ENCODE measurements at places on chromosomes 6 and 20.

DNA sequence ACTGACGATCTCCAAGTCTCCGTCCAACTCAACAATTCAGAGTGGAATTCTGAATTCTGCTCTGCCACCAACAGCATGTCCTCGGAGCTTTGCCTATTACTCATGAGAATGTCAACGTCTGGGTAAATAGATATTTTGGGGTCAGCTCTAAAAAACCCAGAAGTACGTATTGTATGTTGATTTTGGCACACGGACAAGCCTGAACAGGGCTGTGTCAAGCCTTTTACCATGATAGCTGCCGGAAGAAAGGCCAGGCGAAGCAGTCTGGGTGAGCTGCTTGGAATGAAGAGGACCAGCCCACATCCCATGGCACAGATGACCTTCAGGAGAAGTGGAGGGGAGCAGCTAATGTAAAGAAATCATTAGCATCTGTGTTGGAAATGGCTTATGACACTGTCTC, 88.0 kb upstream of the JAG1 start:
- DNase-seq: no peak

- no peak for DNase-seq
Observed at GRCh38 chr20:50484271-50484976, 25.8 kb upstream of the PTPN1 start.

DNA sequence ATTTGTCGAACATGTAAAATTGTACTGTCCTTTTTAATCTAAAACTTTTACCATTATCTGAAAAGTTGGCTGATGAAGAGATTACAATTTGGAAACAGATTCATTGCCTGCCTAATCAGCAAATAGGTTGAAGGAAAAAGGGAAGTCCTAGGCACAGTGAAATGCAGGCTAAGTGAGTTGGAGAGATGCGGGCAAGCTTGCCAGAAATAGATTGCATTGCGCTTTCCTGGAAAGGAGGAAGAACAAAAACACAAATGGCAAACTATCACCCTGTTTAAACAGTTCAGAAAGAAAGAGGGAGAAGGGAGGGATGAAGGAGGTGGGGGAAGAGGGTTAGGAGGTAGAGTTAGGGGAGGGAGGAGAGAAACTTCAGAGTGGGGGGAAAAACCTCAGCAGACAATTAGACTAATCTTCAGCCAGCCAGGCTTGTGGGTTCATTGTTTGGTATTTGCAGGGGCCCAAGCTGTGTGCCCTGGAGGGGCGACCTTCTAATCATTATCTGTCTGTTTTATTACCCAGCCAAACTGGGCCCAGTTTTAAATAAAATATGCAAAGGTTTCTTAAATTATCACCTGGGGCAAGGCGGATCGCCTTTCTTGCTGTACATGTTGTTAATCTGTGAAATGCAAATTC, 465.2 kb downstream of the TFAP2B start:
- no peak for DNase-seq

- DNase-seq: no peak
Observed at GRCh38 chr6:140160909-140161308, 786.5 kb upstream of the CITED2 start.

- DNase-seq: no peak
Observed at GRCh38 chr6:23031986-23032385, 462.6 kb downstream of the HDGFL1 start.

DNA sequence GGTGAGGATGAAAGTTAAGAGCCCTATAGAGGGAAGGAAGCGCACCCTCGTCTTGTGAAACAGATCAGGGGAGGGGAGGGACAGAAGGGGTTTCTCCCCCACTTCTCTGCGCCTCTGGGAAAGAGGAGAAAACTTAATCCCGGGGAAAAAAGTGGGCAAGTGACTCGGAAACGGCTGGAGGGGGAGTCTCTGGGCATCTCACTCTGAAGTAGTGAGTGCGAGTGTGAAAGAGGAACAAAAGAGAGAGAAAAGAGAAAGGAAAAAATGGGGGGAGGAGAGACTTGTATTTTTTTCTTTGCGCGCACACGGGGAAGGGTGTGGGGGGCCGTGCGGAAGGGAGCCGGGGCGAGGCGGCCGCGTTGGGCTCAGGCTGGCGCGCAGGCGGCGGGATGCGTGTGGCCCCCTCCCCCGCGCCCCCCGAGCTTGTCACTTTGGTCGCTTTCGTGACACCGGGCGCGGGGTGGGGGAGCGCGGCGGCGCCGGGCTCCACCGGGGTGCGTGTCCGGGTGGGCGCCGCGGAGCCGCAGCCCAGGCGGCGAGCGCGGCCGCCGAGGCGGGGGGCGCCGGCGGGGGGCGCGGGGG, 454 bp downstream of the L3MBTL3 start:
- peak; percentile 31 for DNase-seq

- no peak for DNase-seq
Observed at GRCh38 chr6:38391626-38392579, 247.8 kb downstream of the BTBD9 start.

GRCh38 chr6:42387336-42387735, 64.4 kb downstream of the TRERF1 start:
- peak; percentile 60 for DNase-seq

DNA sequence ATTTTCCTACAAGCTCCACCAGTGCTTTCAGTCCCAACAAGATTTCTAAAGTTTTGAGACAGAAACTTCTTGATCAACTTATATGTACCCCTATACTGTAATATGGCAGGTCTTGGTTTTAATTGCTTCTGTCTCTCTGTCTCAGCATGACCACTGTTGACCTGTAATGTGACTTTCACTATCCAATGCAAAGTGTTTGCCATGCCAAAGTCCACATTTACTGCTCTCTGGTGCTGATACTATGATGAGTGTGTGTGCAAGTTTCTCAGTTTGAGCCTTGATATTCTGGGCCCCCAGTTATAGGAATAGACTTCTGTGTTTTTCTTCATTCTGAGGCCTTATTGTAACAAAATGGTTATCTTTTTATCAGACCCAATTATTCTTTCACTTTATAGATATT, 45.8 kb downstream of the OR2J2 start:
- DNase-seq: no peak

DNA sequence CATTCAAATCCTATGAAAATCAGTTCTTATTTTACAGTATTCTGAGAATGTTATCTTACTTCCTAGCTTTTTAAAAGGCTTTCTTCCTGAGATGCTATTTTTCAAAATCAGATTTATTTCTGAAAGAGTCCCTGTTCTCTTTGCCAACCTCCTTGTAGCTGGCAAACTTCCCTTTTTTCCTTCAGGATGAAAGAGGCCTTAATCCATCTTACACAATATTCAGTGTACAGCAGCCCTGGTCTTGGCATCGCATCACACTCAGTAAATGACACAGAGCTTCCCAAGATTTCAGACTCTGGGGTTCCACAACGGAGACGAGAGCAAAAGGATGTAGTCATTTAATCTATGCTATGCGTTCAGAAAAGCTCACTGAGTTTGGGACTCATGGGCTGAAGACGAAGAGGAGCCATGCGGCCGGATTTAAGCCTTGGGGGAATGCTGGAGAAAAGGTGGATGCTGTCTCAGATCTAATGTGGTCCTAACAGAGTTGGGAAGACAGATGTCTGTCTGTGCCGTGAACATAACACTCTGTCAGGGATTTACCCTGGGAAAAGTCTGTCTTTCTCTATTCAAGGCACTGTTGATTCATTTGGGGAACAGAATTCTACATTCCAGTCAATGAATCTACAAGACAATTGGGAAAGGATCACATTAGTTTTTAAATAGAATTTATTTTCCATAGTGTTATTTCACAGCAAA, 616.4 kb upstream of the AGPAT4 start:
- DNase-seq: no peak

DNA sequence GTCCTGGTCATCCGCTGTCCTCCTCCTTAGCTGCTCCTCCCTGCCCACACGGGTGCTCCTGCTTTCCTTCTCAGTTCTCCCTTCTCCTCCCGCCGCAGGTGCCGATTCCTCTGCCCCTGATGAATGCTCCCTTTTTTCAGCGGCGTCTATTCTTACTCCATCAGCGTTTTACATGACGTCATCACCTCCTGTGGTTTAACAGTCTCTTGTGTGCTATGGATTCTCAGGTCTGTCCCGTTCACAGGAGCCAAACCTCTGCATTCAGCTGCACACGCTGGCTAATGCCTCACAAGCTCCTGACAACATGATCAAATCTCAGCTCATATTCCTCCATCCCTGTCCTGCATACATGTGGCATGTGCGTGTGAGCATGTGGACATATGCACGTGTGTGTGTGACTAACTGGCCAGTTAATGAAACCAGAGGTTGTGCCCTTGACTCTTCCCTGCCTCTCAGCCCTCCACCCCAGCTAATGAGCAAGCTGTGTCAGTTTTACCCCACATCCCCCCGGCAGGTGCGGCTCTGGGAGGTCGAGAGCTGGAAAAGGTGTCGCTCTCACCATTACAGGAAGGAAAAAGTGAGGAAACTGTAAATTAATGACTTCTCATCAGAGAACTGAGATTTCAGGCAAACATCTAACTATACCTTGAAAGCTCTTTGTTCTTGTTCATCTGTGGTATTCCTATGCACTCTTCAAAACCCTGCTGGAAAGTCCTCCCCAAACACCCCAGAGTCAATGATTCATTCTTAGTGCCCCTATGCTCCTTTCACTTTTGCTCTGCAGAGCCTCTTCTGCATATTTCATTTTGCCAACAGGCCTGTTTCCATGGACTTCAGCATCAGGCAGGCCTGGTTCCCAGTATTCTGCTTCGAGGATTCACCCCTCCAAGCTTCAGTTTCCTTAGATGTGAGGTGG, 163.1 kb downstream of the TTLL2 start:
- no peak for DNase-seq

GRCh38 chr6:103893141-103893581, 966.6 kb downstream of the HACE1 start:
- no peak for DNase-seq

DNA sequence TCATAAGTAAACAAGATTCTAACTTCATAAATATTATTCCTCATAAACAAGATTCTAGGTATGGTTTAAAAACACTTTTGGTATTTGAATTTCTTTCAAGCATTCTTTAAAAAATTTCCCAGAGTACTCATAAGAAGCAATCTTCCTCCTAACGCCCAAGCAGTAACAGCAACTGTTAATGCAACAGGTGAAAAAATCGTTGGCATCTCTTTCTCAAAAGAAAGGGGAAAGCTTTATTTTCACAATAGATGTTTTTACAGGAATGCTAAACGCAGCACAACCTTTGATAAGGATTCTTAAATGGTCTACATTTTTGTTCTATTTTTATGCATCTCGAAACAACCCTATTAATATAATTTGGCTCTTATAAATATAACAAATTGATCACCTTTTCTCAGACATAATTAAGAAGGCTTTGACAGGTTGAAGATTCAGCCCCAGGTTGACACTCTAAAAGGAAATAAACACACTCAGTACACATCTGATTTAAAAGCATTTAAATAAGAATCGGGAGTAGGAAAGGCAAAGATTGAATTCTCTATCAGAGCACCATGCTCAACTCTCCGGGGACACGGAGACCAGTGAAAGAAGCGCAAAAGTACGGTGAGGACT, 634 bp downstream of the AHI1 start:
- no peak for DNase-seq

- DNase-seq: no peak
Observed at GRCh38 chr6:69818223-69818930, 21.6 kb upstream of the LMBRD1 start.

GRCh38 chr20:1345756-1346093, 16.8 kb upstream of the SDCBP2 start:
- DNase-seq: no peak

GRCh38 chr6:10414756-10415616, at the start of gene TFAP2A:
Gene TFAP2A (minus strand): TSS chr6:10415074. CDS start chr6:10414991, 83 bp downstream.
- no peak for DNase-seq

GRCh38 chr6:1678201-1678600, 68.5 kb downstream of the FOXC1 start:
- no peak for DNase-seq

- DNase-seq: no peak
Observed at GRCh38 chr6:144954241-144954556, 669.1 kb downstream of the UTRN start.

GRCh38 chr6:111625461-111626391, 20.0 kb upstream of the TRAF3IP2 start:
- no peak for DNase-seq

DNA sequence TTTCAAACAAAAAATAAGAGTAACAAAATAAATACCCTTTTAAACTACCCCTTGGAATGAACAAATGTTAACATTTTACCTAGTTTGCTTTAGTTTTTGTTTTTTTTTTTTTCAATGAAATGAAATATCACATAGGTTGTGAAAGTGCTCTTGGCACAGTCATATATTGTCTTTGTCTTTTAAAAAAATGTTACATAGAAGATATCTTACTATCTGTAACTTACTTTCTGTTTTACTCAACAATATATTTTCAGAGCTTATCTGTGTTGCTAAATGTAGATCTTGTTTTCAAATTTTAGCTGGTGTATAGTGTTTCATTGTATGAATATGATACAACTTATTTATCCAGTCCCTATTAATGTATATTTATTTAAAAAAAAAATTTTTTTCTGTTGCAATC, 8.6 kb downstream of the CEP57L1 start:
- no peak for DNase-seq

GRCh38 chr6:137487181-137487868, 6.9 kb downstream of the OLIG3 start:
- no peak for DNase-seq

DNA sequence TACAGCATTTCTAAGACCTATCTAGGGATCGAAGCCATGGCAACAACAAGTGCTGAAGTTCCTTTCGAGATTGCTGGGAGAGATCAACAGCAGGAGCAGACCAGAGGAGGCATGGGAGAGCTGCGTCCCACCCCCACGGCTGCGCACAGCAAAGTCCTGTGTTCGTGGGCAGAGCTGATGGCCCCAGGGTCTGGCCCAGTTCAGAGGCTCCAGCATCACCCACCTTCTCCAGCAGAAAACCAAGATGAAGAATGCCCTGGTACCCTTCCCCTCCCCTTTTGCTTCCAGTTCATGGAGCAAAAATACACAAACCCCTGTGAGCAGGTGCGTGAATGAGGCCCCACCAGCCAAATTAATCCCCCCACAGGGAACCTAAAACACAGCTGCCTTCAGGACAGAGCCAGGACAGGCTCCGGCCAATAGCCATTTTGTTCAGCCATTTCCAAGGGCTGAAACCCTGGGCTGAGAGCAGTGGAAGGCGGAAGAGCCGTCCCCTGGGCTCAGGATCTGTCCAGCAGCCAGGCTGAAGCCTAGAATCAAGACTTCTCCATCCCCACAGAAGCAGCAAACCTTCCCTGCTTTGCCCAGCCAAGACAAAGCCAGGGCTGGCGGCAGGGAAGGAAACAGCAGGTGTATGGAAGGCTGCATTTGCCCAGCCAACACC, 102.8 kb downstream of the PREX1 start:
- no peak for DNase-seq
